ENCODE measurements at places on chromosomes 7 and 10.

DNA sequence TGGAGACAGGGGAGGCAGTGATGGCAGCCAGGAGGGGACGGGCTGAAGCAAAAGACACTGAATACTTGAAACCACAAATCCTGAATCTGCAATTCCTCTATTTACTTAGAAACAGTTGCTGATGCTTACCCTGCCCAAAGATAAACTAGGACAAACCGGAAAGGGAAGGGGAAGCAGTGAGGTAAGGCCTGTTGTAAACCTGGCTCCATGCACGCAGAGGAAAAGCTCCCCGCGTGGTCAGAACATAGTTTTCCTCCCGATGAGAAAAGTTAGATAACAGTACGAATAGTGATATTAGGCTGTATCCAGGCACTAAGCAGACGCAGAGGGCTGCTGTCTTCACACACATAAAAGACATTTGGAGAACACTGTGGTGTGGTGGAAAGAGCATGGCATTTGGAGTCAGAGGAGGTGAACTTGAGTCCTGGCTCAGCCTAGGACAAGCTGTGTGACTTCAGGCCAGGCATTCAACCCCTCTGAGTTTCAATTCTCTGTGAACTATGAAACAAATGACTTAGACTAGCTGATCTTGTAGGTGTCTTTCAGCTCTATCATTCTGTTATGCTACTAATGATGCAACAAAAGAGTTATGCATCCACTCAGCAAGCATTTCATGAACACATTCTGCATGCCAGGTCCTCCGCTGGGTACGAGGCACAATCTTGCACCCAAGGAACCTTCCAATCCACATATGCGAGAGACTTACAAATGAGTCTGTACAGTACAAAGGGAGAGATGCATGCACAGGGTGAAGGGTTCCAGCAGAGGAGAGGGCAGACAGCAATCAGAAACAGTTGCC is 80.9 kb downstream of the SORBS1 start:
- DNase-seq, result no peak

DNA sequence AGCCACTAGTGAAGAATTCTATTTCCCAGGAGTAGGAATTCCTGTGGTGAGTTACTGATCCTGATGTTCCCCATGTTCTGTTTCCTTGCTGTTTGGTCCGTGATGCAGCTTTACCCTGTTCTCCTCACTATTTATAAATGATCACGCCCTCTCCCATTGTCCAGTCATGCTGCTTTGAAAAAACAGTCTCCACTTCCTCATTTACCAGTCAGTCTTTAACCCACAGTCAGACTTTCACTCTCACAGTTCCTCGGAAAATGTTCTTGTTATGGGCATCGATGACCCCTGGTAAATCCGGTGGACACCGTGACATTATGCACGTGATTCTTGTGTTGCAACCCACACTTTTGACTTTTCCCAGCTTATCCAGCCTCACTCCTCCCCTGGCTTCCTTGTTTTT is 14.4 kb downstream of the SCIN start:
- DNase-seq, result no peak

GRCh38 chr10:69734797-69735468 is 66.8 kb upstream of the COL13A1 start:
- DNase-seq, result no peak

DNA sequence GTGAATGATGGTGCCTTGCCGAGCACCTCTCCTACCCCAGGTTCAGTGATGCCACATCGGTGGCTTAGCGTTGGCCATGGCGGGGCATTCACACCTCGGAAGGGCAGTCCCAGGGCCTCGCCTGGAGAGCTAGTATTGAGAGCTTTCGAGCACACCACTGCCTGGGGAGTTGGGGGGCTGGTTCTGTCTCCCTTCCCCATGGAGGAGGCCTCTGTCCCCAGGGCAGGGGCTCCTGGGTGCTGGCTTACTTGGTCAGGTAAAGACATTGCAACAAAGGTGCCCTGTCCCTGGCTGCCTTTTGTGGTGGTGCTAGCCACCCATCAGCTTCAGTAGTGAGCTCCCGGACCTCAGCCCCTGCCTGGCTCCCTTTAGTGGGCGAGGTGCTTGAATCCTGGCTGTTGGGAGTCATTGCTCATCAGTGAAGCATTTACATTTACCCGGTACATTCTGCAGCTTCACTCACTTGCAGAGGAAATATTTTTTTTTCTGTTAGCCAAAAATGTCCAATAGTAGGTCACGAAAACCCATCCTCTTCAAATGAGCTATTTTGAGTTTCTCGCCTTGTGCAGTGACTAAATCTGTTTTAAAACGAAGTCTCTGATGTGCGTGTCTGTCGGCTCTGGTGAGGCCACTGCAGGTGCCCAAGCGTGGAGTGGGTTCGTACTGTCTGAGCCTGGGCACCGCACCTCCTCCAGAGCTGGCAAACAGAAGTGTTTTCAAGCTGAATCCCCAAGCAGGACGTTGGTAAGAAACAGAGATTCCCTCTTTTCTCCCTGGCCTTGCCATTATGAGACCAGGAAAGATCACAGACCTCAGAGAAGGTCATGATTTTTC is 95.5 kb downstream of the INPP5A start:
- no peak for DNase-seq

DNA sequence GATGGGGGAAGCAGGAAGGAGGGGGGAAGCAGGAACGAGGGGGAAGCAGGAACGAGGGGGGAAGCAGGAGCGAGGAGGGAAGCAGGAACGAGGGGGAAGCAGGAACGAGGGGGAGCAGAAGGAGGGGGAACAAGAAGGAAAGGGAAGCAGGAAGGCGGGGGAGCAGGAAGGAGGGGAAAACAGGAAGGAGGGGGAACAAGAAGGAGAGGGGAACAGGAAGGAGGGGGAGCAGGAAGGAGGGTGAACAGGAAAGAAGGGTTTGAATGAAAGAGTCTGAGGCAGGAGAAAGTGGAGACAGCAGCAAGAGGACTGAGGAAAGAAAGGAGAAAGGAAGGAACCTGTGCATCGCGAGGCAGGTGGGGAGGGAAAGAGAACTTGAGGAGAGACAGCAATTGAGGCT is 256.6 kb downstream of the PTEN start:
- no peak for DNase-seq

GRCh38 chr10:78266741-78267469 is 233.2 kb downstream of the RPS24 start:
- DNase-seq, result no peak

DNA sequence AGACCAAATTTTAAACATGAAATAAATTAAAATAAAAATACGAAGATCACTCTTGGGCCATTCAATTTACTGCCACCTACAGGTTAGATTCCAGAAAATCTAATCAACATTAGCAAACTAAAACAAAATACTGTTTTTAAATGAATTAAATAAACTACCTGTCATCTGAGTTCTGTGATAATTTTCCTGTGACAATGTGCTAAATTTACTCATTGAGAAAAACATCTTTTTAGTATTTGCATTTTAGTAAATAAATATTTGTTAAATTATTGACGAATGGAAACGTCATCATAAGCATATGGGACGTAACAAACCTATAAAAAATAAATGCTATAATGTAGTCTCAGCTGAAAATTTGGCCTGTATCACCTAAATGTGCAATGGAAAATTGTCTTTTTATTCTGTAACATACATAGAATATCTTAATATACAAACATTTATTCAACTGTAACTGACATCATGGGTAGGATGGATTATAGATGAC is 72.1 kb downstream of the ITGB8 start:
- no peak for DNase-seq

GRCh38 chr7:2864999-2865670 is 21.0 kb upstream of the GNA12 start:
- peak; percentile 80 for DNase-seq

GRCh38 chr7:157853076-157853788 is 516.4 kb downstream of the DNAJB6 start:
- no peak for DNase-seq

DNA sequence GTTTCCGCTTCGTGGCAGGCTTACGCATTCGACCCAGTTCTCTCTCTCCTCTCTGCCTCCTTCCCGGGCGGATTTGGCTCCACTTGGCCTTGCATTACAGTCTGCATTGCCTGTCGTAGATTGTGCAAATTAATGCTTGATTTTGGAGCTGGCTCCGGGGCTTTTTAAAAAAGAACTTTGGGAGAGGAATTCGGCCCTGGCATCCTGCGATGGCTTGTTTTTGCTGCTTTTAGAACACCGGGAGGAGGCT is 767 bp downstream of the EIF4EBP2 start:
- no peak for DNase-seq

GRCh38 chr10:74947781-74948401 is 121.5 kb downstream of the KAT6B start:
- peak; percentile 100 for DNase-seq

- no peak for DNase-seq
Observed at GRCh38 chr10:70341016-70341415, 41.4 kb downstream of the LRRC20 start.

DNA sequence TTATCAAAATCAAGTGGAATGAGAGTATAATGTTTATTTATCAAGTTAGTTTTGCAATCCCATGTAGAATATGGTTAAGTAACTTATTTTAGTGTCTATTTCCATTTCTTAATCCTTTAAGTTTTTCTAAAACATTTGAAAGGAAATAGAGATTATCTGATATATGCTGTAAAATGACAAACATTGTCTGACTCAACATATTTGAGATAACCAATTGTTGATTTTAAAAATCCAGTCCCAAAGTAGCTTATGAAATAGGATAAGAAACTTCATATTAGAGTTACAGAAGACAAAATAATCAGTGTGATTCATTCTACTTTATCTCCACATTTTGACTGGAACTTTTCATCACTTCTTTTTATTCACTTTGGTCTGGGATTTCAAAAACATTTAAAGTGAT is 38.7 kb upstream of the CDK1 start:
- no peak for DNase-seq

GRCh38 chr7:31957090-31957720 is 113.0 kb downstream of the PDE1C start:
- DNase-seq, result no peak

GRCh38 chr7:148898845-148899484 is 14.9 kb upstream of the EZH2 start:
- DNase-seq, result peak; percentile 25

GRCh38 chr7:32072397-32072796 is 2.2 kb upstream of the PDE1C start:
- DNase-seq, result no peak

- DNase-seq, result no peak
Observed at GRCh38 chr7:28480595-28480994, 68.3 kb downstream of the CREB5 start.

- DNase-seq, result no peak
Observed at GRCh38 chr10:14326581-14326980, 4.1 kb downstream of the FRMD4A start.

- no peak for DNase-seq
Observed at GRCh38 chr10:48476279-48476982, 128.4 kb downstream of the ARHGAP22 start.

- DNase-seq, result no peak
Observed at GRCh38 chr7:67448271-67448670, 451.6 kb downstream of the TYW1 start.

GRCh38 chr7:50346545-50347497 is 42.3 kb downstream of the IKZF1 start:
- no peak for DNase-seq

DNA sequence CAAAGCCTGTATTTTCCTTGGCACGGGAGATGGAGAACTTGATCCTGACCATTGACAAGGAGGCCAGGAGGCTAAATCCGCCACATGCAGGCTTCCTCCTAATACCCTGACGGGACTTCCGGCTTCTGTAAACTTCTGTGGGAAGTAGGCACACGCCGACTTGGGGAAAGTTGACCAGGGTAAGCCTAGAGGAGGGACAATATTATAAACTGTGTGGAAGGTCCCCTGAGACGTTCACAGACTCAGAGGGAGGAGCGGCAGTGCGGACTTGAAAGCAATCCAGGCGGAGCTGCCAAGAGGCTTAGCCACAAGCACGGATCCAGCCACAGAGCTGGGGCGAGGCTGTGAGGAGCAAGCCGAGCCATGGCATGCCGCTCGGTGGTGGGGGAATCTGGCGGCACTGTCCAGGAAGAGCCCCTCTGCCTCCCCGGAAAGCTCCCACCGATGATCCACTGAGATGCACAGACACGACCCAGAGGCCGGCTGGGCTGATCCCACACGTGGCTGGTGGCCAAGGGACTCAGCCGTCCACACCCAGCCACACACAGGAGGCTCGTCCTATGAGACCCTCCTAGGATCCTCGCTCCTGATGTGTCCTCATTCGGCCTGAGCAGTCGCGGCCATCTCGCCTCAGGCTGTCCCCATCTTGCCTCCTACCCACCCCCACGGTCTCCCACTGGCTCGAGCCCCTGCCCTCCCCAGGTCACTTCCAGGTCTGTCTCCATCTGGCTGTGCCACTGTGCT is 40.0 kb upstream of the INSIG1 start:
- DNase-seq, result no peak

DNA sequence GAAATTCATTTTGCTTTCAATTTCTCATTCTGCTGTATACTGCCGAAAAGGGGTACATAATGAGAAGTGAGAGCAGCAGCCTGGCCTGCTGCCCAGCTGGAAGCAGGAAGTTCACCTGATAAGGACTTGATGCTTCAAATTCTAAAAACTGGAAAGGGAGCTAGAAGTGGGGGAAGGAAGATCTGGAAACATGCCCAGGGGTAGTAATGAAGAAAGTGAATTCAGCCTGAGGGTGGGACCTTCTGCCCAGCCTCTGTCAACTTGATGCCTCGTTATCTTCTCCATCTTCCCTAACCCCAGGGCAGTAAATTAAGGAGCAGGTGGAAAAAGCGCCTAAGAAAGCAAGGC is 69.4 kb downstream of the ARMH3 start:
- DNase-seq, result no peak

GRCh38 chr7:26658389-26659084 is 205.9 kb downstream of the SKAP2 start:
- peak; percentile 58 for DNase-seq

- DNase-seq, result no peak
Observed at GRCh38 chr7:32164341-32164996, 94.3 kb upstream of the PDE1C start.

- DNase-seq, result no peak
Observed at GRCh38 chr10:44016589-44017482, 368.1 kb downstream of the CXCL12 start.

DNA sequence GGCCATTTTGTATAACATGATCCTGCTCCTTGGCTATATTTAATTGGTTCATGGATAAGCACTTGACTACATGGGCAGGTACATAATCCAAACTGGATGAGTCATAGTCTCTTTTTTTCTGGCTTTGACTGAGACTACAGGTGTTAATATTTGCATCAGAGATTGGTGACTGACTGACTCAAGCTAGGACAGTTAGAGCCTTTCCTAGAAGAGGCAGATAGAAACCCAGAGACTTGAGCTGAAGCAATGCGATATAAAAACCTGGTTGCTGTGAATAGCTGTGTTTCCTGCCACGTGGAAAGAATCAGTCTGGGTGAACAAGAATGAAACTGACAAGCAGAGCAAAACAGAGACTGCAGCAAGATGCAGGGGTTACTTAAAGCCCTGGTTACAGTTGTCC is 81.0 kb downstream of the SAMD9 start:
- no peak for DNase-seq

GRCh38 chr10:63554657-63555056 is 33.5 kb downstream of the REEP3 start:
- DNase-seq, result no peak
